ENCODE measurements at places on chromosomes 13 and 19.

- no peak for DNase-seq
Observed at GRCh38 chr13:21518617-21519144, 59.6 kb upstream of the ZDHHC20 start.

DNA sequence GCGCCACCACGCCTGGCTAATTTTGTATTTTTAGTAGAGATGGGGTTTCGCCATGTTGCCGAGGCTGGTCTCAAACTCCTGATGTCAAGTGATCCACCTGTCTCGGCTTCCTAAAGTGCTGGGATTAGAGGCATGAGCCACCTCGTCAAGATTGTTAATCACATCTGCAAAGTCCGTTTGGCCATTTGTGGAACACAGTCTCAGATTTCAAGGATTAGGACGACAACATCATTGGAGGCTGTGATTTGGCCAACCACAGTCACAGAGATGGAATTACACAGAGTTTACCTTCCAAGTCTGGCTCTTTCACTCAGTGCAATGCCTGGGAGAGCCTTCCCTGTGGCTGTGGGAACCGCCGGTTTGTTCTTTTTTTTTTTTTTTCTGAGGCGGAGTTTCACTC is 17.8 kb downstream of the SULT2B1 start:
- DNase-seq, result no peak

DNA sequence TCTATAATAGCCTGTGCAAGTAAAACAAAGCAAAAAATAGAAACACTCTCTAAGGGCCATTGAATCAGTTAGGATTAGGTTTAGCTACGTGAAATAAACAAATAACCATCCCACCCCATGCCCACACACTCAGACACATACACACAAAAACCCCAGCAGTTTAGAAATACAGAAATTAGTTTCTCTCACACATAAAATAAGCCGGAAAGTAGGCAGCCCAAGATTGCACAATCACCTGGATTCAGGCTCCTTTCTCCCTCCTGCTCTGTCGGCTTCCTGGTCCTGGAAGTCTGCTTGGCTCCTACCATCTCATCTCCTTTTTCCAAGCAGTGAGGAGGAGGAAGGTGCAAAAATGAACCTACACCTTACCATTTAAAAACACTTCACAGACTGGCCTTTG is 22.6 kb upstream of the USP12 start:
- no peak for DNase-seq

DNA sequence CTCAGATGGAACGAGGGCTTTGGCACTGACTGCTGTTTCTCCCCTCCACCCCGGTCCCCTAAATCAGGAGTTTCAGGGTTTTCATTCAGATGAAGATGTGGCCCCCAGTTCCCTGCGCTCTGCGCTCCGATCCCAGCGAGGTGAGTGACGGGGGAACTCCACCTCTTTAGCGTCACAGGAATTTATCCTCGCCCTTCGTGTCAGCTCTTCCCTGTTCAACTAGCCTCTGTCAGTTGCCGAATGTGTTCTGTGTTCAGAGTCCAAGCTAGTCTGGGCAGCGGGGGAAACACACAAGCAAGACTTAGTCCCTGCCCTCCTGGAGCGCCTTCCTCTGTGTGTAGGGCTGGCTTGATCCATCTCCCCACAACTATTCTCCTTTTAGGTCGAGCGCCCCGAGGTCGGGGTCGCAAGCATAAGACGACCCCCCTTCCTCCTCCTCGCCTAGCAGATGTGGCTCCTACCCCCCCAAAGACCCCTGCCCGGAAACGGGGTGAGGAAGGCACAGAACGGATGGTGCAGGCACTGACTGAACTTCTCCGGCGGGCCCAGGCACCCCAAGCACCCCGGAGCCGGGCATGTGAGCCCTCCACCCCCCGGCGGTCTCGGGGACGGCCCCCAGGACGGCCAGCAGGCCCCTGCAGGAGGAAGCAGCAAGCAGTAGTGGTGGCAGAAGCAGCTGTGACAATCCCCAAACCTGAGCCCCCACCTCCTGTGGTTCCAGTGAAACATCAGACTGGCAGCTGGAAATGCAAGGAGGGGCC is 1.8 kb downstream of the KMT2B start:
- no peak for DNase-seq

DNA sequence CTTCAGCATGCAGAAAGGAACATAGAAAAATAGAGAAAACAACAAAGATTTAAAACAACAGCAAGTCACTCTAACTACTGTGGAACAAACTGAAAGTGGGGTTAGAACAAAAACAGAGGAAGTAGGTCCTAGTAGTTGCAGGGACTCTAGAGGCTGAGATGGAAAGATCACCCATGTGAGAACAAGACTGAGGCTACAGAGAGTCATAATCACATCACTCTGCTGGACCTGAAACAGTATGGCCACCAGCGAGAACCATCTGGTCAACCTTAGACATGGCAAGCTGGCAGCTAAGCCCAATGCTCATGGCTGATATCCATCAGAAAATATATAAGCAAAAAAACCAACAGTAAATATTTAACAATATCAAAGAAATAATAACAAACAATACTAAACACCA is 35.8 kb upstream of the ZNF724 start:
- no peak for DNase-seq

DNA sequence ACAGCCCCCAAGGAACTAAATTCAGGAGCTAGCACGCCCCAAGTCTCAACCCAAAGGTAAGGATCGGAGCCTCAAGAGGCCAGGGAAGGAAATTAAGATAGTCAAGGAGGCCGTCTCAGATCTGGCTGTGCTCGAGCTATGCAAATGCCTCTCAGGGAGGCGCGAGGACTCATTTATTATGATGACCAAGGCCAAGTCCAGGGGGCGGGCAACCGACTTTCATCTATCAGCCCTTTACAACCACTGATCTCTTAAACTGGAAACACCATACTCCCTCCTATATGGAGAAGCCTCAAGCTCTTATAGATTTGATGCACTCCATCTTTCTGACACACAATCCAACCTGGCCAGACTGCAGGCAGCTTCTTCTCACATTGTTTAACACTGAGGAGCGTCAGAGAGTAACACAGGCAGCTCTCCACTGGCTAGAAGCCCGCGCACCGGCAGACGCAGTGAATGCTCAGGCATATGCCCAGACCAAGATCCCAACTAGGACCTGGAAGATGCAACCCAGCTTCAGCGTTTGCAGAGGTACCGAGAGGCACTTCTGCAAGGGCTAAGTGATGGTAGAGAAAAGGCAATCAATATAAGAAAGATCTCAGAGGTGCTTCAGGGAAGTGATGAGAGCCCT is 9.6 kb upstream of the SLC15A1 start:
- DNase-seq, result no peak

Measured in NCI-H1694 (cell line).